GM03348 (cell line): ENCODE measurements at places on chromosomes 2 and 18.

GRCh38 chr18:25029802-25030201 lies 322.2 kb downstream of the ZNF521 start:
- no peak for DNase-seq

DNA sequence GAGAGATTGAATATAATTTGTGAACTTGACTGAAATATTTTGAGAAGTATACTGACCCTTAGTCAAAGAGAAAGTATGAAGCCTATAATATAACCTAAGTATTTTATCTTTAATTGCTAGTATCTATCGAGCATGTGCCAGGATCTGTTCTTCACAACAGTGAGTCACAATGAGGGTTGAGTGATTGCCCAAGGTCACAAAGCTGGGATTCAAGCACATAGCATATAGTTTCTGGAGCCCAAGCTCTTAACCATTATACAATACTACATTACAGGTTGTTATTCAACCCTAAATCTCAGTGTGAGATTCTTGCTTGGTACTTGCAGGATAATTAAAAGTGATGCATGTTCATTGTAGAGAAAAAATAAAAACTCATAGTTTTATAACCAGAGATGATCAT lies 97.2 kb downstream of the RAB3GAP1 start:
- no peak for DNase-seq

DNA sequence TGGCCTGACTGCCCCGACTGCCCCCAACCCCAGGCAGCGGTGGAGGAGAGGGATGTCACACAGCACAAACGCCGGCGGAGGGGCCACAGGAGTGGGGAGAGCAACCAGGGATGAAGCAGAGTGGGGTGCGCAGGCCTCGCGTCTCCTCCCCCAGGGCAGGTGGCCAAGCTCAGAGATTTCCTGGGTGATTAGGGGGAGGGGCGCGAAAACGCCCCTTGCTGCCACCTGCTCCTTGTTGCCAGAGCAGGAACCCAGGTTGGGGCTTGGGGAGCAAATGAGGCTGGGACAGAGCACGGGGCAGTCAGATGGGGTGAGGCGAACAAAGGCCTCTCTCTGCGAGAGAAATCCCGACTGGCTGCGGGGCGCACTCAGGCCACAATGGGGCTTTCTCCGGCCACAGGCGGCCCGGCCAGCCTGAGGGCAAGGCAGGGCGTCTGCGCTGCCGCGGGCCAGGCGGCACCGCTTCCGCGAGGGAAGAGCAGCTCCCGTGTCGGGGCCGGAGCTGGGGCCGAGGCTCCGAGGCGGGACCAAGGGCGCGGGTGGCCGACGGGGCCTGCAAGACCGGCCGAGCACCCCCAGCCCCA lies 11.5 kb downstream of the TEX44 start:
- DNase-seq: no peak

- no peak for DNase-seq
These were observed 1474.2 kb upstream of the CELF4 start for GRCh38 chr18:39039813-39040212.

- DNase-seq: no peak
These were observed 193.3 kb upstream of the SPHKAP start for GRCh38 chr2:228374741-228375140.

DNA sequence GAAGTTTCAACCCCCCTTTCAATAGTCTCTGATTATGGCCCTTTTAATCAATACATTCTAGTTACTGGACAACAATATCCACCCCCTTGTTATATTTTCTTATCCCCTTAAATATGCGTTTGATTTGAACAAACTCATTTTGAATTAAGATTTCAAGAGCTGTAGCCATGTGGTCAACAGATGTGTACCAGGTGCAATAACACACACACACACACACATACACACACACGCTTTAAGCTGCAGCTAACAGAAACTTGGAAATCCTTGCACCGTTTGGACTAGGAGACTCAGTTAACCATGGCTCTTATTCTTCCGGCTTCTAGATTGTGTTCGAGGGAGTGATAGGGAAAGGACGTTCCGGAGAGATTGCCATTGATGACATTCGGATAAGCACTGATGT lies 82.8 kb downstream of the NRP2 start:
- no peak for DNase-seq

GRCh38 chr18:24009651-24010333 lies 4.8 kb upstream of the TTC39C start:
- DNase-seq: no peak

GRCh38 chr2:113685471-113685870 lies 58.4 kb downstream of the RABL2A start:
- DNase-seq: no peak

DNA sequence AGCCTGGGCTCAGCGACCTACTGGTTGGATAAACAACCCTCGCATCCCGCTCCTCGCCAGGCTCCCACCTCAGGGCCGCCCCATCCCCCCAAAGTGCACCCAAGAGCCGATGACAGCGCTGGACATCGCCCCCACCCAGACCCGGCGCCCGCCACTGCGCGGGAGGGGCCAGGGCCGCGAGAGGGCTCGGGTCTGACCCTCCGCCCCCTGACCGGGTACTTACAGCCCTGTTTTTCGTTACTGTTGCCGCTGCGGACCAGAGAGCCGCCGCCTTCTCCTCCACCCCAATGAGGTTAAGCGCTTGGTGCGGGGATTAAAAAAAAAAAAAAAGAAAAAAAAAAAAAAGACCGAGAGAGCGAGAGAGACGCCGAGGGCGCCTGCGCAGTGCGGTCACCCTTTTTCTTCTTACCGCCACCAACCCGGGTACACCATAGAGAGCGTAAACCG lies at the start of gene CLASP1:
TSS of gene CLASP1 (minus strand) at position 314 of the 447 bp plus-strand sequence. CDS start 43,567 bp downstream, outside the sequence.
- DNase-seq: peak; percentile 98

- no peak for DNase-seq
These were observed 856.3 kb upstream of the SALL3 start for GRCh38 chr18:78123144-78123909.

DNA sequence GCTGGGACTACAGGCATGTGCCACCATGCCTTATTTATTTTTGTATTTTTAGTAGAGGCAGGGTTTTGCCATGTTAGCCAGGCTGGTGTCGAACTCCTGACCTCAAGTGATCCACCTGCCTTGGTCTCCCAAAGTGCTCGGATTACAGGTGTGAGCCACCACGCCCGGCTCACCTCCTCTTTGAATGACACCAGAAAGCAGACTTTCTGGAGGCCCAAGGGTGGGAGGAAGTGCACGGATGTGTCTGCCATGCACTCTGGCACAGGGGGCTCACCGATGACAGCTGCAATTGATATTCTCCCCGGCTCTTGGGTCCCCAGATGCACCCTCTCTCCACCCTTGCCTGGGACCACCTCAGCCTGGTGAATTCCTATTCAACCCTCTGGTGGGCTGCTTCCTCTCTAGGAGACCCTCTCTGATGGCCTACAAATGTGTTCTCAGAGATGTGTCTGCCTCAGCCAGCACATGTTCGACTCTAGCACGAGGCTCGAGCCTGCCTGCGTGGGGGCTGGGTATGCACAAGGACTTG lies 87.3 kb downstream of the SEPTIN10 start:
- no peak for DNase-seq

DNA sequence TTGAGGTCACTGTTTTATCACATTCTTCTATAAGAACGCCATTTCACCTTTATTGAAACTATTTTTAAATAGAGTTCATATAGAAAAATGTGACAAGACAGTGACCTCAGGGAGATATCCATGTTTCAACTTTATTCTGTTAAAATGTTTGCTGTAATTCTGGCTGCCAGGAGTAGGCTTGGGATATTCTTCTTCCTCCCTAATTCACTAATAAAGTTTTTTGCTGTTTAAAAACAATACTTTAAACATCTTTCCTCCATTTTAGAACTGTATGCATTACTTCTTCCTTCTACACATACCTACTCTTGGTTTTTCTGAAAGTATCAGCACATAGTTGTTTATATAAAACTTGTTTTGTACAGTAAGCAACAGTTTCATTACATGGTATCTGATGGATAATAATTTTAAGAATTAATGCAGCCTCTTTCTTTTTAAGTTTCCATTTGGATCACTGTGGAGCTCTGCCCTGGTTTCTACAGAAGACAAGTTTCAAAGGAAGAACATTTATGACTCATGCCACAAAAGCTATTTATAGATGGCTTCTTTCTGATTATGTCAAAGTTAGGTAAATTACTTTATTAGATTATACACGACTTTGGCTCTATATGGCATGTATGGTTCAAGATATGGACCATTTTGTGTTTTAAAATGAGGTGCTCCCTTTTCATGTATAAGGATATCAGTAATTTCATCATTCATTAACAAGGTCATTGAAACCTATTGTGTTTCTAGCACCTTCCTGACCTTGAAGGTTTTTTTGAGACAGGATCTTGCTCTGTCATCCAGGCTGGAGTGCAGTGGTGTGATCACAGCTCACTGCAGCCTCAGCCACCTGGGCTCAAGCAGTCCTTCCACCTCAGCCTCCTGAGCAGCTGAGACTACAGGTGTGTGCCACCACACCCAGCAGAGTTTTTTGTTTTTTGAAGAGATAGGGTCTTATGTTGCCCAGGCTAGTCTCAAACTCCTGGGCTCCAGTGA lies 7.2 kb downstream of the CPSF3 start:
- peak; percentile 27 for DNase-seq

DNA sequence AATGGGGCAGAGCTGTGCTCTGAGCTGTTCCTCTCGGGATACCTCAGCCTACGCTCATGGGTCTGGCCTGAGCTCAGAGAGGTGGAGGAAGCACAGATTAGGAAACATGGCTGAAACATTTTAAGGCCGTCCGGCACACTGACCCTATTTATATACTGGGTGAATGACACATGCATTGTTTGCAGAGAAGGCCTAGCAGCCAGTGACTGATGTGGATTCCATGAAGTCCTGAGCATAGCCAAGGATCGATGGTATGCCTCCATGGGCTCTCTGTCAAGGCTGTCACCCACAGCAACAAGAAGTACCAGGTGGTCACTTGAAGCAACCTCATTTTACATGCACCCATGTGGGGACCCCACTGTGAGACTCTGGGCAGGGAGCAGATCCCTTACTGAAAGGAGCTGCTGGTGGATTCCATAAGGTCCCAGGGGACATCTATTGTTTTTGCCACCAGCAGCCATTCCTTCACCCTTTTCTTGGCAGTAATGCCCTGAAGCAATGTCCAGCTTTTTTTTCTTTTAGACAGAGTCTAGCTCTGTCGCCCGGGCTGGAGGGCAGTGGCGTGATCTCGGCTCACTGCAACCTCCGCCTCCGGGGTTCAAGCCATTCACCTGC lies 8.4 kb downstream of the PTMA start:
- peak; percentile 26 for DNase-seq

- DNase-seq: no peak
These were observed 54.9 kb downstream of the HNRNPLL start for GRCh38 chr2:38547791-38548190.

DNA sequence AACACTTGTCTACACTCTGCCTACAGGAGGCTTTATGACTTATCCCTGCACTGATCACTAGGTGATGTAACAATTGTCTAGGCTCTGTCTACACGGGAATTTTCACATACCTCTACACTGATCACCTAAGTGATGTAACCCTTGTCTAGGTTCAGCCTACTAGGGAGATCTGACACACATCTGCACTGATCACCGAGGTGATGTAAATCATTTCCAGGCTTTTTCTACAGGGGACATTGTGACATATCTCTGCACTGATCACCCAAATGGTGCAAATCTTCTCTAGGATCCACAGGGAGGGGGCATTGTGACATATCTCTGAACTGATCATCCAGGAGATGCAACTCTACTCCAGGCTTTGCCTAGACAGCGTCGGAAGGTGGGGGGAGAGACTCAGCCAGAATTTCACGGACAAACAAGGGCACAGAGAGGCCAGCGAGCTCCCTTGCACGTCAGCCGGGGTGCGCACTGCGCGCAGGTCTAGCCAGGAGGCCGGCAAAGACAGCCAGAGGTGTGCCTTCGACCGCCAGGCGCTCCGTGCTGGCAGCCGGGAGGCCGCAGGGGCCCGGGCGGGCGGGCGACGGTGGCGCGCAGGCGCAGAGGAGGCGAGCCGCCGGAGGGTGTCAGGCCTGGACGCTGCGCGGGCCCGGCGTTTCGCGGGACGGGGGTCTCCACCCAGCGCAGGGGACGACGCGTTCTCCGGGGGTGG lies 46.9 kb upstream of the USP14 start:
- peak; percentile 92 for DNase-seq

DNA sequence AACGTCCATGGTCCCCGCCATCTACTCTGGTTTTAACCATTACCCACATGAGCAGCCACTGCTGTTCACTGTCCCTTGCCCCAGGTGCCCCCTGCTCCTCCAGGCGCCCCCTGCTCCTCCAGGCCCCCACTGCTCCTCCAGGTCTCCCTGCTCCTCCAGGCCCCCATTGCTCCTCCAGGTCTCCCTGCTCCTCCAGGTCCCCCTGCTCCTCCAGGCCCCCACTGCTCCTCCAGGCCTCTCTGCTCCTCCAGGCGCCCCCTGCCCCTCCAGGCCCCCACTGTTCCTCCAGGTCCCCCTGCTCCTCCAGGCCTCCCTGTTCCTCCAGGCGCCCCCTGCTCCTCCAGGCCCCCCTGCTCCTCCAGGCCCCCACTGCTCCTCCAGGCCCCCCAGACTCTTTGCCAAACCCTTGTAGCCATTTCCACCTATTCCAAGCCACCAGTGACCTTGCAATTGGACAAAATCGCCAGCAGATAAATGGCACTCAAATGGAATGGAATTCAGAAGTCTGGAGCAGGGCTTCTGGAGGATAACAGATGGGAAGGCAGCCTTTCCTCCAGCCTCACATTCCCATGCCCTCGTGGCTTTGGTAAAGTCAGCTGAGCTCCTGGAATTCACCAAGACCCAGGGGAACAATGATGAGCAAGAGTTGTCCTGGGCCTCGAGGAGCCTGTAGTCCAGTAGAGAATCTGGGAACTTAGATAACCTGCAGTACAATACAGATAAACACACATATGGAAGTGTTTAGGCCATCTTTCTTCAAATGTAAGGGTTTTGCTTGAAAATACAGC lies 13.3 kb upstream of the RPL31 start:
- peak; percentile 69 for DNase-seq

DNA sequence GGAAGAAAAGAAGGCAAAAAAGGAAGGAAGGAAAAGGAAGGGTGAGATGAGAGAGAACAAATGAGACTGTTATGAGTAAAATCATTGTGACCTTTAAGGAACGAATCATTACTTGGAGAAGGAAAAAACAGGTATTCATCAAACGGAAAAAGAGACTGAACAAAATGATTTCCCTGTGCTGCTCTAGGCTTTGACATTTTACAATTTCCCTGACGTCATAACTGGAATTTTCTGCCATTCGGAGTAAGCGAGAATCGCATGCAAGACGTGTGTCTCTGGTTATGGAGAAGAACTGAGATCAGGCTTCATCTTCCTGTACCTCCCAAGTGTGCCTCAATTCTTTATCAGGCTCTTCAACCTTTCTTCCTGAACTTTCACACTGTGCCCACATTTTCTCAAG lies 534.7 kb upstream of the KLHL29 start:
- no peak for DNase-seq

GRCh38 chr2:83017366-83018090 lies 1441.6 kb downstream of the SUCLG1 start:
- DNase-seq: no peak
